Inflammatory macrophage treated with lipopolysaccharide for 4 hours (primary cell): ENCODE measurements at places on chromosomes 6 and 20.
A peak's percentile ranks its signal among the peaks of the same experiment; 100 is the strongest.

GRCh38 chr6:43695215-43695966, 7.8 kb upstream of the MRPS18A start:
- DNase-seq = no peak

DNA sequence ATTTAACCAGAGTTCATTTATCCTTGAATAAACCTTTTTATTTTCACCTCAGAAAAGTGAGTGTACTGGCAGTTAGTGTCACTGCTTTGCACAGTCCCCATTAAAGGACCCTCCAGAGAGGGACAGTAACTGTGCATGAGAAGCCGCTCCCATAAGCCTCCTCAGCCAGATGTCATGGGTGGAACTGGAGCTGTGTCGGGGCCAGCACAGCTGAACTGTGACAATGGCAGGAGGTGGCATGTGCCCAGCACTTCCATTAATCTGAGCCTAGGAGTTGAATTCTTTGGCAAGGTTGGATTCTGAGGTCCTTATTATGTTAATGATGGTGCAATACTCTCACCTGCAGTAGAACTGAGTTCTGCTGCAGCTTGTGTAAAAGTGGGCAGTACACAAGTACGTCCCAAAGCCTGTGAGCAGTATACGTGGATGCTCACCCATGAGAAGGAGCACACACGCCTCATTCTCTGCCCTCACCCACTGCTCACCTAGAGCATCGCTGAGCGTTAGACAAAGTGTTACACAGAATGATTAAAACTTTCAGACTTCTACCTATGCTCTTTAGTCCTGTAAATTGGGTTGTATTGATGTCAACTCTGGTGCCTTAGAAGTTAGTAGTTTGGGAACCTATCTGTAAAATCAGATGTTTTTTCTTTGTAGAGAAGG, 11.9 kb upstream of the CSE1L start:
- no peak for DNase-seq

GRCh38 chr6:138229663-138230179, 11.4 kb upstream of the PBOV1 start:
- DNase-seq = no peak

DNA sequence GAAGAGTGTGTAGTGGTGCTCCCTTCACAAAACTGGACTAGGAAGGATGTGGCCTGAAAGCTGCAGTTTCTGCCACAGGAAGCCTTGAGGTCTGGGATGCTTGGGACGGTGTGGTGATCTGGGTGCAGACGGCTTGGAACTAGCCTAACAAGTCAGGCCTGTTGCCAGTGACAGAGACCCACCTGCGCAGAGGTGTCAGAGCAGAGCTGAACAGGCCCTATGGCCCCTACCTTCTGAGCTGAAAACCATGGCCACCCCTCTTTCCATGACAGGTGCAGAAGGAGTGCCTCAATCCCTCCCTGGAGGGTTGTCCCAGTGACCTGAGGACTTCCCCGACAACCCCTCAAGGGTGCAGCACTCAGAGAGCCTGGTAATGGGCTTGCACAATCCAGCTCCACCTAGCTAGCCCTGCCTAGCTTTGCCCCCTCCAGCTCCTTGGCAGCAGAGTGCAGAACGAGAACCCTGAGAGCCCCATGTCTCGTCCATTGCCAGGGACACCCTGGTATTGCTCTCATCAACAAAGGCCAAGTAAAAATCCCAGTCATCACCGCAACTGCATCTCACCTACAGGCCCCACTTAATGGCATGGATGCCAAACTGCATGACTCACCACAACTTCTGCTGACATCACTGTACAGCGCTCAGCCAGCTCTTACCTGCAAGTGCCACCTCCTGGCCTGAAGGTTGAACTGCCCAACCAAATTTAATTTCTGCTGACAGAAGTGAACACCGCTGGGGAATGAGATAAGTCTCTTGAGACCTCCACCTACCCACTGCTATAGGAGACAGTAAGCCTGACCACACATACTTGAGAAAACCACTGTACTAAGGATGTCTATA, 563.1 kb downstream of the TFAP2A start:
- no peak for DNase-seq

DNA sequence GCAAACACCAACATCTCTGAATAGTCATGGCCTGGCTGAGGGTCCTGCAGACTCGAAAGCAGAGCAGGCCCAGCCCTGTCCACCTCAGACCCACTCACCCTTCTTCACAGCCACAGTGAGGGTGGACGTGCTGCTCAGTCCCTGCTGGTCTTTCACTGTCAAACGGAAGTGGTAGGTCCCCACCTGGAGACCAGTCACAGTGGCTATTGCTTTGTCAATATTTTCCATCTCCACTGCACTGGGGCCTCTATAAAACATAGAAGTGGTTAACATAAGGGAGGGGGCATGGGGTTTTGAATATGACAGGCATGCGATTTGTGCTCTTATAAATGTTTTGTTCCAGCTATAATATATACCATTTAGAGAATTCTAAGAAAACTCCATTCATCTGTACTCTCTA, 73.9 kb downstream of the ALDH5A1 start:
- DNase-seq = no peak

GRCh38 chr6:127854009-127854408, 46.8 kb downstream of the THEMIS start:
- DNase-seq = no peak

- no peak for DNase-seq
Observed at GRCh38 chr6:169774347-169774746, 22.9 kb downstream of the ERMARD start.

DNA sequence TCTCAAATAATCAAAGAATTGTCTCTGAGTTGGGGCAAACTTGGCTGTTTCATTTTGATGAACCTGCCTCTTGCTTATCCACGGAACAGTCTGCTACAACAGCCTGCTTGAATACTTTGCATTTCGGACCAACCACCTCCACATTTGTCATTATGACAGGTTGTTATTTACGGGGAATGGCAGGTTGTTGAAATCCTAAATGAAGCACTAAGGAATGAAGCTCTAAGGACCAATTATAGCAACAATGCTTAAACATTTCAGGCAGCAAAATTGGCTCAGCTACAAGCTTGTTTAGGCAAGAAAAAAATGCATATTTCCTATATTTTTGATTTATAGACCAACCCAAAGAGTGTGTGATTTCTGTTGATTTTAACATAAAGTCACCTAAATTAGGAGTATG, 84.5 kb downstream of the MAP3K7 start:
- DNase-seq = no peak

DNA sequence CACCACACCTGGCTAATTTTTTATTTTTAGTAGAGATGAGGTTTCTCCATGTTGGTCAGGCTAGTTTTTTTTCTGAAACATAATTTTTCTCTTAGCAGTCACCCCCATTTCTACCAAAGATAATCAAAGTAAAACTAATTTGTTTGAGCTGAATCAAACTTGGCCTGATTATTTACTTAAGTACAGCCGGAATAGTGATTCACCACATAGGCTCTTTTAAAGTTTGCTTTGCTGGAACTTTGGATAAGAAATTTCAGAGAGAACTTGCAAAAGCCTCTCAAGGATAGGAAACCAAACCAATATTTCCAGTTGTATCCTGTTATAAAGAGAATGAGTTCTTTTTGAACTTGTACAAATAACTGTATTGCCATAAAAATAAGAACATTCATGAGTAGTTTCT, 105.0 kb upstream of the SYNCRIP start:
- DNase-seq = no peak

DNA sequence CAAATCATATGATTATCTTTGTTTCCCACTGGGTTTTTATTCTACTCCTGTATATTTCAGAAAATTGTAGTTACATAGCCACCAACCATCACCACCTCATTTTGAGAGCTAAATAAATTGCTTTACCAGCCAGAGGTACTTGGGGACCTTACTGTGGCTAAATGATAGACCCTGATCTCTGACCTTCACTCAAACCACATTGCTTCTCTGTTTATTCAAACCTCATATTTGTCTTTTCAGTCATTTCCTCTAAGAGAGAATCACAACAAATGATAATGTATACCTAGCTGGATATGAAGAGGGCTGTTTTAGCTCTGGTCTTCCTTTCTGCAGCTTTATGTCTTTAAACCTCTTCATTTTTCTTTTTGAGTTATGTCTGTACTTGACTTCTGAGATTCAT, 142.8 kb downstream of the ADGB start:
- DNase-seq = no peak

DNA sequence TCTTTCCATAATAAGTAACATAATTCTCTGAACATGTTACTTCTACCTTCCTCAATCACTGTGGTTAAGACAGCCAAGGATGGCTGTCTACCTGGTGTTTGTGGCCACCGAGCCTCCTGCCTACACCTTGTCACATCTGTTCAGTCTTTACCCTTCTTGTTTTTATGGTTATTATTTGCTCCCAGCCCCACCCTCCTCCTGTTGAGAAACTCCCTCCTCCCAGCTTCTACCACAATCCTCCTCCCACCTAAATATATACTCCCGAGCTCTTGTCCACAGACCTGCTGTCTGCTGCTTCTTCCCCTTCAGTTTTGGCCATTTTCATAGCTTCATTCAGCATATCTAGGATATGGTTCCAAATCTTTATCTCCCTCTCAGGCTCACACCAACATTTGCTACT, 35.7 kb upstream of the GABRR1 start:
- DNase-seq = peak; percentile 8

DNA sequence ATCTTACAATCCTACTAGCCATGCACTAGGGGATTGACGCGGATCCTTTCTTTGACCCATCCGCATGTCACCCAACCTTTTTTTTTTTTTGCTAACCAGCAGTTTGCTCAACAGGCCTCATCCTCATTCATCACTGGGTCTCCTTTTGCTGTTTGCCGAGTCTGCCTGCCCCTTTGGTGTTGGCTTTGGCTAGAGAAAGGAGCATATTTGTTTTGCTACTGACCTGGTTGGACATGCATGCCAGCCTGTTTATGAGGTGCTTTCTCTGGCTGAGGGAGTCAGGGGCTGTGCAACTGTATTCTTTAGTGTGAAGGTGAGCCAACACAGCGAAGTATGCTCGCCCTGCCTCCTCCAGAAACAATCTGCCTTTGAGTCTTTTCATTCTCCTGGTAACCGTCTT, 40.2 kb downstream of the E2F3 start:
- no peak for DNase-seq

- DNase-seq = no peak
Observed at GRCh38 chr20:60202046-60202445, 243.8 kb downstream of the CDH26 start.

- peak; percentile 60 for DNase-seq
Observed at GRCh38 chr6:134512981-134513391, 195.1 kb upstream of the SGK1 start.

DNA sequence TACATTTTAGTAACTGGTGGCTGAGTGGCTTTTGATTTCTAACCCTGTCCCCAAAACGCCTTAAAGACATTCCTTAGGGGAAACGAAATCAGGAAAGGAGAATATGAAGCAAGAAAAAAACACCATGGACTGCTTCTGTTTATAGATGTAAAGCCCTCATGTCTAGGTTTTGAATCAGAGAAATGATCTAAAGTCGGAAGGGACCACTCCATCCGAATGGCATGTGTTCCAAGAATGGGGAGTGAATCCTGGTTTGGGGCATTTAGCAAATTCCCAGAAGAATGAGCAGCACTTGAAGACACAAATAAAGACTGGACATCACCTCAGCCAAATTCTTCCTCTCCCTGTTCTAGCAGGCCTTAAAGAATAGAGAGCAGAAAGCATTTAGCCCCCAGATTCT, 65.6 kb downstream of the CAP2 start:
- DNase-seq = no peak

DNA sequence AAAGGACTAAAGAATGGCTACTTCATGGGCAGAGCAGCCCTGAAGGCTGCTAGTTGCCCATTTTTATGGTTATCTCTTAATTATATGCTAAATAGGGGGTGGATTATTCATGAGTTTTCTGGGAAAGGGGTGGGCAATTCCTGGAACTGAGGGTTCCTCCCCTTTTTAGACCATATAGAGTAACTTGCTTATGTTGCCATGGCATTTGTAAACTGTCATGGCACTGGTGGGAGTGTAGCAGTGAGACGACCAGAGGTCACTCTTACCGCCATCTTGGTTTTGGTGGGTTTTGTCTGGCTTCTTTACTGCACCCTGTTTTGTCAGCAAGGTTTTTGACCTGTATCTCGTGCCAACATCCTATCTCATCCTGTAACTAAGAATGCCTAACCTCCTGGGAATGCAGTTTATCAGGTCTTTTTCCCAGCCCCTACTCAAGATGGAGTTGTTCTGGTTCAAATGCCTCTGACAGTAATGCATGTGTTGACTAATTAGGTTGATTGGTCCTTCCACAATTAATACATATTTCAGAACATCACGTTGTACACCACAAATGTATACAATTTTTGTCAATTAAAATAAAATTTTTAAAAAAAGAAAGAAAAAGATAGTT, 139.5 kb downstream of the PDE7B start:
- DNase-seq = no peak

DNA sequence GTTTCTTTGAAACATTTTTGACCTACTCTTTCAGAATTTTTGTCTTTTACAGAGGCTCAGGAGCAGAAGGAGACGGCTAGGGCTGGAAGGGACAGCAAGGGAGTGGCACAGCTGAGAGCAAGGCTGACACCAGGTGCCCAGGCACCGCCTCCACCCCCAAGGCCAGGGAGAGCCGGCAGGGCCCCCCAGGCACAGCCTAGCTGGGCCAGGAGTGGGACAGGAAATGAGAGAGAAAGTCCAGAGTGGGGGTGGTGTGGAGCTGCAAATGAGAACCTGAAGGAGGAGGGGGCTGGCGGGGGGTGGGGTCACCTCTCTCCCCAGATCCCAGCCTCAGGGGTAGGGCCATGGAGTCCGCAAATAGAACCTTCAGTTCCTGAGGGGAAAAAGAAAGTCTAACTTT, 236.7 kb downstream of the CDC5L start:
- no peak for DNase-seq

GRCh38 chr6:13421425-13422059, 65.9 kb downstream of the GFOD1 start:
- no peak for DNase-seq
